Activated CD4-positive, alpha-beta T cell treated with anti-CD3 and anti-CD28 coated beads, Interleukin-2, amount 50 U/mL, for 24 hours (primary cell): ENCODE measurements at places on chromosomes 2 and 18.

GRCh38 chr2:132560562-132560961 lies 109.4 kb downstream of the LYPD1 start:
- DNase-seq = no peak

DNA sequence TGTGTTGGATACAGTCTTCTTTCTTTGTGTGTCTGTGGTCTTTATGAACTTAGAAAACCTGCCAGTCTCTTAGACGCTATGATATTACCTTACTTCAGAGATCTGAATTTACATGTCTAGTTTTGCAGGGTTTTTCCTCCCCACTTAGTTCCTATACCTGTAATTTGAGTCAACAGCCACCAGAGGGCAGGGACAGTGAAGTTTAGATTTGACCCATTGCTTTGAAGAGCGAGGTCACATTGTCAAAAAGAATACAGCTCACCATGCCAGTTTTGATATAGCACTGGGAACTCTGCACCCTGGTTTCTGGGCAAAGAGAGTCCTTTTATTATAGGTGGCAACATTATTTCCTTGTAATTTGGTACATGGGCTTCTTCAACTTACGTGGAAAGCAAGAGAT lies 102.3 kb downstream of the MAPK4 start:
- DNase-seq = no peak

- DNase-seq = peak; percentile 31
These were observed 18.8 kb upstream of the HAAO start for GRCh38 chr2:42810971-42811811.

- DNase-seq = no peak
These were observed 144.8 kb upstream of the RGPD4 start for GRCh38 chr2:107681936-107682335.

DNA sequence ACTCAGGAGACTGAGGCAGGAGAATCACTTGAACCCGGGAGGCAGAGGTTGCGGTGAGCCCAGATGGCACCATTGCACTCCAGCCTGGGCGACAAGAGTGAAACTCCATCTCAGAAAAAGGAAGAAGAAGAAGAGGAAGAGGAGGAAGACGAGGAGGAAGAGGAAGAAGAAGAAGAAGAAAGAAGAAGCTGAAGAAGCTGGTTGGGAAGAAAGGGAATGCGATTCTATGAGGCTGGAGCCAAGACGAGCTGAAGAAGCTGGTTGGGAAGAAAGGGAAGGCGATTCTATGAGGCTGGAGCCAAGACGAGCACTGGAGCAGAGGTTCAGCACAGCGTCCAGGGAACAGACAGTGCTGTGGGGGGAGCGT lies 30.3 kb upstream of the TAF1B start:
- DNase-seq = no peak

DNA sequence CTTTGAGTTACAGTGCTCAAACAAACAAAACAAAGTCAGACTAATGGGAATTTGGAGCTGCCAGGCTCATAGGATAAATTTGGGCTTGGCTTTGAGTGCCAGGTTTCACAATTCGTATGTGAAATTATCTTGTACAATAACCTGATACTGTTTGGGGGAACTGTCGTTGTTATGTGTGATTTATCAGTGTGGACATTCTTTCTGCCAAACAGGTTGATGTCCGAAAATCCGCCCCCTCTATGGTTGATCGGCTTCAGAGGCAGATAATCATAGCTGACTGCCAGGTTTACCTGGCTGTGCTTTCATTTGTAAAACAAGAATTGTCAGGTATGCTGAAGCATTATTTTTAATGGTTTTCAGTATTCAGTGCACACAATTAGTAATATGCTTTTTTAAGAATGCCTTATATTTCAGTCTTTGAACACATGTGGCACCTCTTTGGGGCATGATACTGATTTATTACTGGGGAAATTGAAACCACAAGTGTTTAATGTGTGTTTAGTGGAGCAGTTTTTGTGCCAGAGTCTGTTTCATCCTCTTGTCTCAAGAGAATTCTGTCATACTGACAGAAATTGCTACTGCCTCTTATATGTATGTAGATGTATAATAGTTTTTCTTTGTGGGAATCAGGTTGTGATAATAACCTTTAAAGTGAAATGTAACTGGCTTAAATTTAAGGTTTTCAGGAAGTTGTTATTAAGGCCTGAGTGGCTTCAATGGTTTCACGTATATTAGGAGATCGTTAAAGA lies 54.6 kb downstream of the TTC39C start:
- DNase-seq = no peak

- DNase-seq = no peak
These were observed 102.2 kb downstream of the SOS1 start for GRCh38 chr2:39018638-39019037.

GRCh38 chr2:60551240-60552077 lies 2.0 kb downstream of the BCL11A start:
- DNase-seq = no peak

DNA sequence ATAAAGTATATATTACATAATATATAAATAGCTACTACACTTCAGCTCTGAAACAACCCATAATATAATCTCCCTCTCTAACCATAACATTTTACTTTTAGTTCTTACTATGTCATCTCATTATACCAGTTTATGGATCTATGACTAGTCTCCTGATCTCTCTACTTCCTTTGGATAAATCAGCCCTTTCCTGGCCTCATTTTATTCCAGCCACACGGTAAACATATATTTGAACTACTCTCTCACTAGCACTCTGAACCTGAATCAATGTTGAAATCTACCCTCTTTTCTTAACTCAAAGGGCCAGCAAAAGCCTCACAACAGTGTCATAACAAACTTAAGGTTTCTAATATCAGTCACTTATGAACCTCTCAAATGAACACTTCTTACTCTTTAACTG lies 62.6 kb downstream of the BAZ2B start:
- no peak for DNase-seq

DNA sequence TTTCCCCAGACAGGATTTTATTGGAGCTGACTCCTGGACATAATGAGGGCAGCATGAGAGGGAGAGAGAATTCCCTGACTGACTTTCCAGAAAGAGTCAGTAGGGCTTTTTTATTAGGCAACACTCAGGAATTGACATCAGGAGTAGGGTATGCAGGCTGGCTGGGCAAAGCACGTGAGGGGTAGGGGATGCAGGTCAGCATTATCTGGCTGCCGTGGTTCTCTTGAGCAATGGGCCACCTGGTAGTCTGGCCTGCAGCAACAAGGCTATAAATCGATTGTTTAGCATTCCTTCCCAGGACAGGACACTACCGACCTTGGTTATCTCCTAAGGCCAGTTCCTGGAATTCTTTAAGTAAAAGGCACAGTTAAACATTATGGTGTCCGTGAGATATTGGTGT lies 160.8 kb upstream of the AGAP1 start:
- DNase-seq = no peak

DNA sequence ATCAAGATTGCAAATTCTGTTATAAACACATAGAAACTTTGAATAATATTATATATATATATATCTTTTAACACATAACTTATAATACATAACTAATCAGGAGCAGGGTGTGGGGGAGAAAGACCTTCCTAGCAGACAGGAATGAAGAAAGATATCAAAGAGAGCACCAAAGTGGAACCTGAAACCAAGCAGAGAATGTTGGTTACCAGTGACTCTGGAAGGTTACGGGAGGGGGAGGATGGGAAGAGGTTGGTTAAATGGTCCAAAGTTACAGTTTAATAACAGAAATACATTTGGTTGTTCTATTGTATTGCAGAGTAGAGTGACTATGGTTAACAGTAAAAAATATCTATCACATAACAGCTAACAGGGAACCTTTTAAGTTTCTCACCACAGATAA lies 366.7 kb downstream of the LRRTM4 start:
- no peak for DNase-seq

DNA sequence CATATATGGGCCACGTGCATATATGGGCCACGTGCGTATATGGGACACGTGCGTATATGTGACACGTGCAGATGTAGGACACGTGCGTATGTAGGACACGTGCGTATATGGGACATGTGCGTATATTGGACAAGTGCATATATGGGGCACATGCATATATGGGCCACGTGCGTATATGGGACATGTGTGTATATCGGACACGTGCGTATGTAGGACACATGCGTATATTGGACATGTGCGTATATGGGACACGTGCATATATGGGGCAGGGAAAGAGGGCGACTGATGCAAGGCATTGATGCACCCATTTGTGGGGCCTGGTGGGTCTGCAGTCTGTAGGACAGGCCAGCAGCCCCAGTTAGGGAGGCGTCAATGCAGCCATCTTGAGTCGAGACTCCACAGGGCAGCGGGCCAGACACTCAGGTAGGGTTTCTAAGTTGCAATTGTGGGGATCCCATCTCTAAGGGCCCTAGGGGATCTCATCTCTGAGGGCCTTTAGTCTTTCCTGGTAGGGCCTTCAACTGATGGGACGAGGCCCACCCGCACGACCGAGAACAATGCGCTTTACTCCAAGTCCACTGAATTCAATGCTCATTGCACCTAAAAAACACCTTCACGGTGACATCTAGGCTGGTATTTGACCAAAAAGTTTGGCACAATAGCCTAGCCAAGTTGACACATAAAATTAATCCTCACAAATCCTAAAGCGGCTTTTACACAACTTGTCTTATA lies 92.3 kb upstream of the ZNF516 start:
- no peak for DNase-seq

GRCh38 chr2:24454294-24454693 lies 36.8 kb upstream of the NCOA1 start:
- no peak for DNase-seq

DNA sequence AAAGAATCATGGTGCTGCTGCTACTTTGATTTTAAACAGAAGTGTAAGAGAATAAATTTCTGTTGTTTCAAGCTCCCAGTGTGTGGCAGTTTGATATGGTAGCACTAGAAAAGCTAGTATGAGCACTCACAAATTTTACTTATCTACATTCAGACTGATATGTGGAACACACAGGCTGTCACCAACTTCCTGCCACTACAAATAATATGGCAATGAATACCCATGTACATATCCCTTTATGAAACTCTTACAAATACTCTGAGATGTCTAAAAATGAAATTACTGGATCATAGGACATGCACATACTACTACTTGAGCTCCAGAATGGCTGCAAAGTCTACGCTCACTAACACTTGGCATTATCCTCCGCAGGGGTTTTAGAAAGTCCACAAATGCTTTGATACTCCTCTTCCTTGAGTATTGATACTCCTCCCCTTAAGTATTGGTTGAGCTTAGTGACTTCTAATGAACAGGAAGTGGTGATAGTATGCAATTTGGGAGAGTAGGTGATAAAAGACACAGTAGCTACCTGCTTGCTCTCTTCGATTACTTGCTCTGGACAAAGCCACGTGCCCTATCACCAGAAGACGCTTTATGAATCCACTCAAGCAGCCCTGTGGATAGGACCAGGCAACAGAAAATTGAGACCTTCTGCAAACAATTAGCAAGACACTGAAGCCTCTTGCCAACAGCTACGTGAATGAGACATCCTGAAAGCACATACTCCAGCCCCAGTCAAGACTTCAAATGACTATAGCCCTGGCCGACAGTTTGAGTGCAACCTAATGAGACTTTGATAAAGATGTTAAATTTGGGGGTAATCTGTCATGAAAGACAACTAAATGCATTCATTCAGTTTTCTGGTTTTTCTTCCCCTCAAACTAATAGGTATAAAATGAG lies 35.4 kb downstream of the FBXO11 start:
- no peak for DNase-seq

DNA sequence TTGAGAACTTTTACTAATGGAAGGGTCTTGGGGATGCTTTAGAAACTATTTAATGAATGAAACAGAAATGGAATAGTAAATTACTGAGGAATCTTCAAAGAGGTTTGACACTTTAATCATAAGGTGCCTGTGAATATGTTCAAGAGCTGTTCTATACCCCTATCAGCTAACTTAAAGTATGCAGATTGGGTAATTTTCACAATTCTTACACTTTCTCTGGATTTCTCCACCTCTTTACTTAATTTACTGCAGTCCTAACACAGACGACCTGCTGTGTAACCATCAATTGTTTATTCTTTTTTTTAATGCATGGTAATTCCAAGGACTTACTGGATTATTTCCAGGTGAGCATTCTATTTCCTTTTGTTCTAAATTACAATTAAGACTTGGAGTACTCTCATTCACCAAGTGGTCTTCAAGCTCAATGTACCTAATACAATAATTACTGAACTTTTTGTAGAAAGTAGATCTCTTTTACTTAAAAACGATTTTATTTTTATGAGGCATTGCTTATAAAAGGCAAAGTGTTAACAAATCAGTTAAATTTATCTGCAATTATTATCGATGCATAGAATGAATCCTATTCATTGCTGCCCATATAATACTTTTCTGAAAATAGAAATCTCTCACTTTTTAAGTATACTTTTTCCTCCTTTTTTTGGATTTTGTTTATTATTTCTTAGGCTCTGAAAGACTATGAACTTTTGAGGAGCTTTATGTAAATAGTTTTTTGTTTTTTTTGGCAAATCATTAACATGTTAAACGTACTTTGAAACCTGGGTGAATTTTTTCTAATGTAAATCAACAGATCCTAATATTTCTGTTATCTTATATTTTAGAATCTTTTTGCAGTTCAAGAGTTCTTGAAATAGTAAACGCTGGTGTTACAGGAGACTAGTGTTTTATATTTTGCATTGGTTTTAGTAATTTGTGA lies 5.5 kb downstream of the VSNL1 start:
- DNase-seq = no peak

GRCh38 chr2:185857691-185858090 lies 119.1 kb downstream of the FSIP2 start:
- no peak for DNase-seq

DNA sequence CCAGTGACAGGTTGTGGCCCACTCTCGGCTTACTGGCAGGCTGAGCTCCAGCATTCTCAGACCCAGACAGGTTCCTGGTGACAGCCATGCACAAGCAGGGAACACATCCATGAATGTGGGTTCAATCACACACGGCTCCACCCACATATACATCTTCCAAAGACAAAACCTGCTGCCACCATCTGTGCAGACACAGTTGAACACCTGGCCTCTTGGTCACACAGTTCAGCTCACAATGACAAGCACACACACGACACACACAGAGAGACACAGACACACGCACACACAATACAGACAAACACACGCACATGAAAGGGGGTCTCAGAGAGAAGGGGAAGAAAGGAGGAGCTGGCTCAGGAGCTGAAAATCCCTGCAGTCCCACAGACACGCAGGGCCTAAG lies 32.1 kb upstream of the PTMA start:
- DNase-seq = no peak

DNA sequence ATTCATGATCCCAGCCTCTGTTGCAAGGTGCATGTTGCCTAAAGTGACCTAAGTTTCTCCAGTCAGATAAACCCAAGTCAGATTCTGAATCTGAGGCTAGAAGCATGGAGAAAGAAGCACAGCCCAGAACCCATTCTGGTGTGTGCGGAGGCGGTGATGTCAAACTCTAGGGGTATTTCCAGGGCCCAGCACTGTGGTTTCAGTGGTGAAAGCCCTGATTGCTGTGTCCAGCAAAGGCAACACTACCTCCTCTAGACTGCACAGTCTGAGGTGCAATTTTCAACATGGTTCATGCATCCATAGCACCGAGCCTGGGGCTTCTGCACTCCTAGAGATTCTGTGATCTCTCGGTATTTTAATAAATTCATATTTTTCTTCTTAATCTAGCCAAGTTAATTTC lies 264.8 kb upstream of the KLHL29 start:
- no peak for DNase-seq

- DNase-seq = no peak
These were observed 587.7 kb downstream of the CPS1 start for GRCh38 chr2:211144078-211144477.

GRCh38 chr18:2281523-2282199 lies 289.6 kb downstream of the METTL4 start:
- DNase-seq = no peak
